Activated CD4-positive, alpha-beta T cell treated with anti-CD3 and anti-CD28 coated beads for 36 hours (primary cell): ENCODE measurements at places on chromosomes 11 and 22. TPM values are rescaled to one million over a fixed set of nuclear protein-coding genes. Genes with fewer than 3 reads are reported as not detected.

UCP3 gene
- 0.69 TPM for total RNA-seq

HIC2 gene
- total RNA-seq, result 4.1 TPM

CCDC81 gene
- total RNA-seq, result 0.79 TPM

MFRP gene
- total RNA-seq, result not detected

IGLL5 gene
- not detected for total RNA-seq

GRIA4 gene
- total RNA-seq, result not detected

MICALL1 gene
- 11.2 TPM for total RNA-seq

TMPRSS13 gene
- 1.7 TPM for total RNA-seq

FLRT1 gene
- total RNA-seq, result 0.25 TPM

IL18 gene
- not detected for total RNA-seq

LYVE1 gene
- total RNA-seq, result not detected

FAM180B gene
- not detected for total RNA-seq

TPST2 gene
- 17.4 TPM for total RNA-seq

RHOG gene
- 180 TPM for total RNA-seq

CHADL gene
- 0.11 TPM for total RNA-seq

KCNJ5 gene
- total RNA-seq, result not detected

KCTD14 gene
- total RNA-seq, result 0.14 TPM

SLC22A9 gene
- not detected for total RNA-seq

RNASEH2C gene
- total RNA-seq, result 72.5 TPM

OOSP1 gene
- total RNA-seq, result not detected

GLYATL1B gene
- not detected for total RNA-seq

TESMIN gene
- 2.9 TPM for total RNA-seq

OR11H1 gene
- total RNA-seq, result not detected

APOL1 gene
- total RNA-seq, result 32.0 TPM

RTN4RL2 gene
- total RNA-seq, result 0.33 TPM

RAB3IL1 gene
- not detected for total RNA-seq

VSIG2 gene
- total RNA-seq, result not detected

ARHGAP8 gene
- 3.3 TPM for total RNA-seq

SLC17A6 gene
- not detected for total RNA-seq

TRPM5 gene
- 0.05 TPM for total RNA-seq

GAL gene
- 2.2 TPM for total RNA-seq

GP1BB gene
- total RNA-seq, result not detected

PRDM10 gene
- total RNA-seq, result 15.4 TPM

MCAT gene
- total RNA-seq, result 13.8 TPM

C22orf15 gene
- total RNA-seq, result 1.3 TPM

LRRC75B gene
- total RNA-seq, result 0.98 TPM

ADAMTS8 gene
- total RNA-seq, result not detected

OR5A1 gene
- not detected for total RNA-seq

NXPE4 gene
- total RNA-seq, result not detected

RCOR2 gene
- total RNA-seq, result 0.37 TPM

MRGPRD gene
- not detected for total RNA-seq

GRM5 gene
- not detected for total RNA-seq

MMP13 gene
- total RNA-seq, result not detected

ALX4 gene
- not detected for total RNA-seq

KCNK4 gene
- total RNA-seq, result not detected

TRMU gene
- 61.4 TPM for total RNA-seq

CARD18 gene
- not detected for total RNA-seq
